ENCODE measurements at places on chromosomes 12 and 14.

DNA sequence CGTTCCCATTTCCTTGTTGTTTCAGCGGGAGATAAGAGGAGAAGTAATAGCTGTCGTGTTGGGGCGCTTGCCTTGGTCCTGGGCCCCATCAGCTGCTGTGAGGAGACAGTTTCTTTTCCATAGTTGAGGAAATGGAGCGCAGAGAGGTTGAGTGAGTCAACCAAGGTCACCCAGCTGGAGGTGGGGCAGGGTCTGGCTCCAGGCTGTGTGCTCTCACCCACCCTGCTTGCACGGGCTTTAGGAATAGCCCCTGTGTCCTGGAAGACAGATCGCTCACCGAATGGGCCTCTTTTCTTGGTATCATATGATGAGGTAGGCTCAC, 165.7 kb upstream of the RTL1 start:
- DNase-seq = no peak

GRCh38 chr14:95818581-95818980, 58.1 kb upstream of the TUNAR start:
- no peak for DNase-seq

GRCh38 chr12:60231303-60231702, 635.5 kb downstream of the SLC16A7 start:
- no peak for DNase-seq

- no peak for DNase-seq
Measured at GRCh38 chr12:22626406-22626805, 1.4 kb downstream of the ETNK1 start.

- peak; percentile 44 for DNase-seq
Measured at GRCh38 chr14:54691525-54692283, 124.8 kb downstream of the SAMD4A start.

GRCh38 chr12:6872073-6873048, 742 bp downstream of the SPSB2 start:
- DNase-seq = peak; percentile 95

DNA sequence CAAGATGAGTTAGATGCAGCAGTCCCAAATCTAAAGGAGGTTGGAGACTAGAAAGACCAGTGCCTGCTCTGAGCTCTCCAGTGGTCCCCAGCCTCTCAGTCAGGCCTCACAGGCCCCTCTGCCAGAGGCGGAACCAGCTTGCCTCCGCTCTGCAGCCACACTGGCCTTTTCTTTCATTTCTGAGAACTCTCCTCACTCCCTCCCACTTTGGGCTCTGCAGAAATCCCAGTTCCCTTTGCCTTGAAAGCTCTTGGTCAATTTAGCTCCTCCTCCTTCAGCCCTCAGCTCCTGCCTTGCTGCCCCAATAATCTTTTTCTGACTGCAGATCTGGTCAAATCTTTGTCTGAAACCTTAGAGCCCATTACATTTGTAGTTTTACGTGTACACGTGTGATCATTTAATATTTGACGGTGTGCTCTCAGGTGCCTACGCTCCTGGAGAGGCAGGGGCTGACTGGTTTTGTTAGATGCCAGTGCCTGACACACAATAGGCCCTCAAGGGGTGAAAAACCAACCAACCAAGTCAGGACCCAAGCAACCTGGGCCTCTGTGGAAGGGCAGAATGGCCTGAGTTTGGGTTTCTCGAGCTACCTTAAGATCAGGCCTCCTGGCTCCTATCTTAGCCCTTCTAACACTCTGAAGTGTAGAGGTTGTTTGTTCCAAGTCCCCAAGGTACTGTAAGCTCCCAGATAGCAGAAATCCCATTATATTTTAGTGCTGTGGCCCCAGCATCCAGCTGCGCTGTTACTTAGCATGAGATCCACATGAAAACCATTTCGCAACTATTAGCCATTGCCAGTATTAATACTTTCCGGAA, 1.1 kb upstream of the NUDT4 start:
- DNase-seq = no peak

GRCh38 chr12:108840605-108841332, 16.6 kb downstream of the SSH1 start:
- no peak for DNase-seq

GRCh38 chr12:5923043-5923605, 21.9 kb downstream of the ANO2 start:
- DNase-seq = no peak

- no peak for DNase-seq
Measured at GRCh38 chr14:67559639-67560038, 26.5 kb downstream of the PLEKHH1 start.

DNA sequence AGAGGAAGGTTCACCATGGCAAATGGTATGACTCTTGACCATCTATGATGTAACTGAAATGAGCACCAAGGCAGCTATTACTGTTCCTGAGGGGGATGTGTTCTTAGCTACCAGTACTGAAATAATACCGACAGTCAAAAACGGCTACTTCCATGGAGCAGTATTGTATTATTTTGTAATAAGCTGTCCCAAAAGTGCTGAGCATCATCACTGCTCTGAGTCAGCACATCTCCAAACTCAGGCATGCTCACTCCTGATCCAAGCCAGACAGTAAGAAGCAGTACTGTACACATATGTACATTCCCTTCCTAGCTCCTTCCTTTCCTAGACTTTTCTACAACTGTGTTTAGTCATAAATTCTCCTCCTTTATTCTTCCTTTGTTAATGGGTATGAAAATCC, 8.6 kb downstream of the VTI1B start:
- DNase-seq = no peak

- no peak for DNase-seq
Measured at GRCh38 chr14:54447231-54447692, 6.1 kb upstream of the CNIH1 start.

GRCh38 chr12:13179211-13180074, 17.1 kb upstream of the EMP1 start:
- DNase-seq = peak; percentile 66

- no peak for DNase-seq
Measured at GRCh38 chr12:4984344-4984743, 59.3 kb upstream of the KCNA5 start.

GRCh38 chr14:41230683-41231082, 376.0 kb upstream of the LRFN5 start:
- no peak for DNase-seq

DNA sequence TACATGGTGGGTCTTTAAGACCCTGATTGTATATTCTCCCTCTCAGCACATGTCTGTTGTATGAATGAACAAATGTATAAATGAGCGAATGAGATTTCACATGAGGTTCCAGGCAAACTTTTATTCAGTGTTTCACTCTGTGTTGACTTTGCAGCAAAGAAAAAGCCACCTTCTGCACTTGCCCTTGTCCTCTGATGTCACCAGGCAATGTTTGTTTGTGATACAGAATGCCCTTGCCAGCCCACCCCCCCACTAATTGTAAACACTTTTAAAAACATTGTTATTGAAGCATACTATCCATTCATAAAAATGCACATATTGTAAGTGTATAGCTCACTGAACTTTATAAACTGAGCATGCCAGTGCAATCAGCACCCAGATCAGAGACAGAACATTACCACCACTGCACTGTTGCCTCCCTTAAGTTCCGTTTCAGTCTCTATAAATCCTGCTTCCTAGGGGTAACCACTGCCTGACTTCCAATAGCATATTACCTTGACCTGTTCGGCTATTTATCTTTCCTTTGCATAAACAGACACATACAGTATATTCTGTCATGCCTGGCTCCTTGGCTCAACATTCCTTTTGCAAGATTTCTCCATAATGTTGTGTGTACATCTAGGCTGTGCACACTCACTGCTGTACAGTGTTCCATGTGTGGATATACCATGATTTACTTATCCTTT, 11.3 kb upstream of the LTA4H start:
- no peak for DNase-seq

DNA sequence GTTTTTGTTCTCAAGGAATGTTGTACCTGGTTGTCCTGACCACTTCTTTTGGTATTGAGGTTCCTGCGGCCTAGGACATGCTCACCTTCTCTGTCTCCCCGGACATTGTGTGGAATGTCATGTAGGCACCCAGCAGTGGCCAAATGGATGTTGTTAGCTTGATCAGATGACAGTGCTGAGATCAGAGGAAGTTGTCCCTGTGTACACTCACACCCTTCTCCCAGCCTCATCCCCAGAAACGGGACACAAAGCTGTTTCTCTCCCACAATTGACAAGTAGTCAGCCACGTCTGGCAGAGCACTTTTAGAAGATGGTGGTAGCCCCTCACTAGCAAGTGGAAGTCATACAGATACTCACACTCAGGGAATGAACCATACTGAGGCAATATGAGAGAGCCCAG, 3.0 kb downstream of the PLEKHH1 start:
- no peak for DNase-seq

DNA sequence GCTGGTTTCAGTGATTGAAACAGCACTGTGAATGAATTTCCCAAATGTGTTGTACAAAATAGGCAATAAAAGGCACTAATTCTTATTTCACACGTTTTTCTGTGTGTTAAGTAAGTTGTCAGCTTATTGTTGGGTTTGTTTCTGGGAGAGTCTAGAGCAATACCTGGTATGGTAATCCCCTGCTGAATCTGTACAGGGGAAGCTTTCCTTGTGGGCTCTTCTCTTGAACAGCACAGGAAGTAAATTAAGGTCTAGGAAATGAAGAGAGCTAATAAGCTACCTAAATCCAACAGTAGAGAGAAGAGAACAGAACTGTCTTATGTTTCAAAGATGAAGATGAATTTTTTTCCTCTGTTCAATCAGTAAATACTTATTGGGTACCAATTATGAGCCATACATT, 406.7 kb downstream of the TMTC2 start:
- DNase-seq = no peak

GRCh38 chr12:116495260-116495659, 63.9 kb upstream of the MAP1LC3B2 start:
- no peak for DNase-seq

- no peak for DNase-seq
Measured at GRCh38 chr14:32436993-32437392, 107.9 kb downstream of the AKAP6 start.

DNA sequence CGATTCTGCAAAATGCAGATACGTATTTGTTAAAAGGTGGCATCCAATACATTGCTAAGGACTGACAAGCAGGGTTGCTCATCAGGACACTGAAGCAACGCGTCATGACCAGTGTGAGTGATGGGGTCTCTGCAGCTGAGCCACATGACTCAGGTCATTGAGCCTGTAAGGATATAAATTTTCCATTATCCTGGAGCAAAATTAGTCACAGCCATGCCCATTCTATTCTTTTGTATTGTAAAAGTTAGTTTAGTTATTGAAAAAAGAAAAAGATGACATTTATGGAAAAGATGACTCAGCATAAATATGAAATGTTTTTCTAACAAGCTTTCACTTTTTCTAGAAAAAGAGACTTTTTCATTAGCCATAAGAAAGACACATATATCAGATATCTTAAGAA, 268.0 kb upstream of the TMEM132C start:
- DNase-seq = no peak

- peak; percentile 38 for DNase-seq
Measured at GRCh38 chr12:55974308-55974730, 441 bp downstream of the RAB5B start.

DNA sequence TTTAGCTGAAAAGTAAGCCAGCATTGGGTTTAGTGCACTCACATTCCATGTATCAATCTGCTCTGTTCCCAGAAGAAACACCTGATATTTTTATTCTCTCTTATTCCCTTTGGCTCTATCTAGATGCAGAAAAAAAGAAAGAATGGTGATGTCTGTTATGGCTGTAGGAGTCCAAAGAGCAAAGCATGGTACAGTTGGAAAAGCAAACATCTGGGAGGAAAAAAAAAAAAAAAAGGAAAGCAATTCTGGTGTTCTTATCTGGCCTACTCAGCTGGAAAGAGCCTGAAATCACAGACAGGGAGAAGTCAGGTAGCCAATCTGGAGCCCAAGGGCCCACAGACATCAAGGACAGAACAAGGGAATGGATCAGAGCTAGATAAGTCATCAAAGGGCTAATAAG, 293.9 kb downstream of the DUSP6 start:
- no peak for DNase-seq

- DNase-seq = no peak
Measured at GRCh38 chr12:120078868-120079267, 37.7 kb downstream of the RAB35 start.

GRCh38 chr14:95311752-95312151, 8.0 kb downstream of the CLMN start:
- no peak for DNase-seq

- no peak for DNase-seq
Measured at GRCh38 chr14:20755037-20755436, 9.3 kb downstream of the EDDM3A start.

- no peak for DNase-seq
Measured at GRCh38 chr12:88544991-88545980, 35.0 kb downstream of the KITLG start.

- DNase-seq = no peak
Measured at GRCh38 chr12:94812345-94812744, 162.0 kb upstream of the TMCC3 start.

- DNase-seq = no peak
Measured at GRCh38 chr14:105333020-105333490, 18.5 kb downstream of the PACS2 start.

DNA sequence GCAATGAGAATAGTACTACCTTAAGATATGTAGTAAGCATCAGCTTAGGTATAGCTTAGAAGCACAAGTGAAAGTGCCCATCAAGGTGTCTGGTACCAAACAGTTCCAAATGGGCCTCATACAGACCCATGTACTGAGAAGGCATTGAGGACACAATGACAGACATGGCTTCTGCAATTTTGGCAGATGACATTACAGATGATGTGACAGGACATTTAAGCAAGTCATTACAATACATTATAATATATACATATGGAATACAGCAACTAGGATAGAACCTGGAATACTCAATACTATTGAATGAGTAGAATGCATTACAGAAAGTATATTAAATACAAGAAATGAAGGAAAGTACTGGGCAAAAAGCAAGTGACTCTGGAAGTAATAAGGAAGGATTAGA, 256.4 kb downstream of the GXYLT1 start:
- DNase-seq = no peak

DNA sequence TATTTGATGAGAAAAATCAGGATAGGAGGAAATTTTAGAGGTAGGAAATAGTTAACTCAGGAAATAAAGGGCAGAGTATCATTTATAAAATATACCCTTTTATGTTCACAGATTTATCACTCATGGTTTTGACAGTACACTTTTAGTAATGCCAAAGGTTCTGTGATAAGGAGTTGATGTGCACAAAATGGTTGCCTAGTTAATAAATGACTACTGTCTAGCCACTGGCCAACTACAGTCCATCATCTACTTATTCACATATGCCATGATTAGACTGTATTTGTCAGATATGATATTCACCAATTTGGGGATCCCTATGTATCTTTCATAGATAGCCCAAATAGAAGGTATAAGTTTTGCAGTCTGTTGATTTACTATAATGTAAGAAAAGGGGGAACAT, 19.2 kb upstream of the GXYLT1 start:
- DNase-seq = no peak

- DNase-seq = peak; percentile 98
Measured at GRCh38 chr12:16347391-16348298, at the start of gene MGST1. Gene MGST1 (plus strand): TSS chr12:16347645. CDS start chr12:16354253, 6,608 bp downstream.

- no peak for DNase-seq
Measured at GRCh38 chr14:34020014-34020413, 69.1 kb upstream of the EGLN3 start.

DNA sequence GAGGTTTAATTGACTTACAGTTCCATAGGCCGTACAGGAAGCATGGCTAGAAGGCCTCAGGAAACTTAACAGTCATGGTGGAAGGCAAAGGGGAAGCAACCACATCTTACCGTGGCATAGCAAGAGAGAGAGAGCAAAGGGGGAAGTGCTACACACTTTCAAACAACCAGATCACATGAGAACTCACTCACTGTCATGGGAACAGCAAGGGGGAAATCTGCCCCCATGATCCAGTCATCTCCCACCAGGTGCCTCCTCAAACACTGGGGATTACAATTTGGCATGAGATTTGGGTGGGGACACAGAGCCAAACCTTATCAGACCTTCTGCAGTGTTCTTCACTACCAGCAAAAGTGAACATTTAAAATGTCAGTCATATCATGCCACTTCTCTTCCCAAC, 58.9 kb downstream of the USP15 start:
- no peak for DNase-seq

All from NT2/D1 (cell line).